Activated CD4-positive, alpha-beta T cell treated with anti-CD3 and anti-CD28 coated beads, Interleukin-2, amount 50 U/mL, for 1 hour (primary cell): ENCODE measurements at places on chromosomes 7 and 10.
A peak's percentile ranks its signal among the peaks of the same experiment; 100 is the strongest.

DNA sequence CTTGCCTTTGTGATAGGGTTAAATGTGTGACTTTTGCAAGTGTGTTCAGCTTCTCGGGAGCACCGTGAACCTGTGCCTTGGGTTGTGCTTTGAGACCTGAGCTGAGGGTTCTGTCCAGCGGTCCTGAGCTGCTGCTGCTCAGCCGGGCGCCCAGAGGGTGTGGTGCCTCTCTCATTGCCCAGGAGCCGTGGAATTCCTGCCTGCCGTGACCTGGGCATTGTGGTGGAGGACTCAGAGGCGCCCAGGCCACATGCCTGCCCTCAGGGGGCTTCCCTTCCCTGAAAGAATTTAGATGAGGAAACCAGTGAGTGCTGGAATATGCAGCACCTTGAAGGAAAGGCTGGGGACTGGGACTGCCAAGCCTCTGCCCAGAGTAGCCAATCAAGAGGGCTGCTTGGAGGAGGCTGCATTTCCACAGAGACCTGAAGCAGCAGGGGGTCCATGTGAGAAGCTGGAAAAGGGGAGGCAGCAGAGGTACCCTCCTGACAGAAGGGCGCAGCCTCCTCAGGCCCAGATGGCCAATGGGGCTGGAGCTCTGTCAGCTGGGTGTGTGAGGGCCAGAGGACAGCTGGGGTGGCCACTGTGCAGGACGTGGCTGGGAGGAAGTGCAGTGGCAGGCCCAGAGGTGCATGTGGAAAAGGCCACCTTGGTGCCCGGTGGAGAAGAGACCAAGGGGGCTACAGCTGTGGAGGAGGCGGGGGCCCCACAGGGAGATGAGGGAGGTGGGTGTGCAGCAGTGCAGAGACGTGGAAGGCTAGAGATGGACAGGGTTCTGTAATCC lies 107.3 kb downstream of the NKX6-2 start:
- no peak for DNase-seq

DNA sequence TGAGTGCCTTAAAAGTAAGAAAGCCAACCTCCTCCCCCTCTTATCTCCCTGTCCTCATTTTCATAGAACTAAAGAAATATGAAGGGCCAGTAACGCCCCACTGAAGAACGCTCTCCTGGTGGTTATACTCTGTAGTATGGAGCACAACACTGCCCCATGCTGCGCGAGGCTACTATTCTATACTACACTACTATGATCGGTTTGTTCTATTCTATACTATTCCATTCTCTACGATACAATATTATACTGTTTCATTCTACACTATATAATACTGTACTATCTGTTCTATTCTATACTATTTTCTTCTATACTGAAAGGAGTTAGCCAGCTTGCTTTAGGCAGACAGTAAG lies 34.8 kb downstream of the DIP2C start:
- DNase-seq = no peak

GRCh38 chr7:99833289-99833877 lies 5.6 kb downstream of the CYP3A43 start:
- DNase-seq = no peak

DNA sequence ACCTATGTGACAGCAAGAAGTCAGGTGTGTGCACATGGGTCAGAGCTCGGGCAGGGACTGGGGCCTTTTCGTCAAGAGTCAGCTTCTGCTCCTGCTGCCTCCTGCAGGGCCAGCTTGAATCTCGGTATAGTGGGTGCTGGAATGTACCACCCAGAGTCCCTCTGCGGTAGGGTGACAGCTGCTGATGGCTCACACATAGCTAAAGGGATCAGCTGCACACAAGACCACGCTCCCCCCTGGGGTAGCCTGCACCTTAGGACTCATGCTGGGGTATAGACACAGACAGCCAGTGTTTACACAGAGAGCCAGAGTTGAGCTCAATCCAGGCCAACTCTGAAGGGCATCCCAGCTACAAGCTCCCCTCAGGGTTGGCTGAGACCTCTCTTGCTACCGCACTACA lies 14.0 kb upstream of the COL13A1 start:
- DNase-seq = no peak

DNA sequence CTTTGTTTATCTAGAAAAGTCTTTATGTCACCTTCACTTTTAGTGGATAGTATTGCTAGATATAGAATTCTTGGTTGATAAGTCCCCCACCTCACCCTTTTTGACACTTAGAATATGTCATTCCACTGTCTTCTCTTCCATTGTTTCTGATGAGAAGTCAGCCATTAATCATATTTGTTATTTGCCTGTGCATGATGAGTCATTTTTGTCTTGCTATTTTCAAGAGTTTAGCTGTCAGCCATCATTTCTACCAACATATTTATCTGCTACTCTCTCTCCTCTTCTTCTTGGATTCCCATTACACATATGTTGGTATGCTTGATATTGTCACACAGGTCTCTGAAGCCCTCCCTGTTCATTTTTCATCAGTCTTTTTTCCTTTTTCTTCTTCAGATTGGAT lies 160.8 kb upstream of the TCF7L2 start:
- no peak for DNase-seq

GRCh38 chr10:11557513-11557912 lies 53.9 kb downstream of the USP6NL start:
- DNase-seq = no peak

DNA sequence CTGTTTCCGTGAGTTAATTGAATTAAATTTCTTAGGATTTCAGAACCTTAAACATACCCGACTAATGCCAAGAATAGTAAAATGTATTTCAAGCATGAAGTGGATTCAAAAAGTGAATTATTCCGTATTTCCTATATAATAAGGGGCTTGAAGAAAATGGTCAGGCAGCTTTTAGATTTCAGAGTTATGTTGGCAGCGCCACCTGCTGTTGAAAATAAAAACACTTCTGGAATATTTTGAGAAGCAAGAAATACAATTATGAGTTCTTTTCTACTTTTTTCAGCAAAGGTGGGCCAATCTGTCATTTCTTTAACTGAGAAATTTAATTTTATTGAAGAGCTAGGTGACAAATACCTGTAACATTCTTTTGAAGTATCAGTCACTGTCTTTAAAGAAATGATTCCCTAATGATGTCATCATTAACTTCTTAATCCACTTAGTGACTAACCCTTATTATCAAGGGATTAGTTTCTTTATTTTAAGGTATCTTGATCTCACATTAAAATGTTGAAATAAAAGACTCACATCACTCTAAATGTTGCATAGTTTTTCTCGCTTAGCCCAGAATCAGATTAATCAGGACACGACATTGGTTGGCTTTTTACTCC lies 36.6 kb upstream of the AGR3 start:
- DNase-seq = peak; percentile 5

- DNase-seq = no peak
These were observed 5.7 kb downstream of the FAM221A start for GRCh38 chr7:23685731-23686130.

DNA sequence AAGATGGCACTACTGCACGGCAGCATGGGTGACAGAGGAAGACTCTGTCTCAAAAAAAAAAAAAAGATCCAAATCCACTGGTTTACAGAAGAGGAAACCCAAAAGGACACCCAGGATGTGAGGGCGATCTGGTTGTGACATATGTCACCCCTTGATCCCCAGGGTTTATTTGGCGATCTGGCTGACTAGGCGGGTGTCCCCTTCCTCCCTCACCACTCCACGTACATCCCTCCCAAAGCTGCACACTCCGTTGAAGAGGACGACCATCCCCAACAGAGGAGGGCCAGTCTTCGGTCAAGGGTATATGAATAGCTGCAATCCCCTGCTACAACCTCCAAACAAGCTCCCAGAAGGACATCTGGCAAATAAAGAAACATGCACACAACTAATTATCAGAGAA lies 111.6 kb downstream of the HTR5A start:
- DNase-seq = no peak

GRCh38 chr7:158248816-158249215 lies 338.8 kb downstream of the PTPRN2 start:
- DNase-seq = no peak
